ENCODE measurements at places on chromosomes 3 and 15.

- DNase-seq: no peak
These were observed 200.0 kb downstream of the ATP8B4 start for GRCh38 chr15:49919034-49919433.

GRCh38 chr3:33428734-33429133 is 11.5 kb downstream of the UBP1 start:
- DNase-seq: no peak

DNA sequence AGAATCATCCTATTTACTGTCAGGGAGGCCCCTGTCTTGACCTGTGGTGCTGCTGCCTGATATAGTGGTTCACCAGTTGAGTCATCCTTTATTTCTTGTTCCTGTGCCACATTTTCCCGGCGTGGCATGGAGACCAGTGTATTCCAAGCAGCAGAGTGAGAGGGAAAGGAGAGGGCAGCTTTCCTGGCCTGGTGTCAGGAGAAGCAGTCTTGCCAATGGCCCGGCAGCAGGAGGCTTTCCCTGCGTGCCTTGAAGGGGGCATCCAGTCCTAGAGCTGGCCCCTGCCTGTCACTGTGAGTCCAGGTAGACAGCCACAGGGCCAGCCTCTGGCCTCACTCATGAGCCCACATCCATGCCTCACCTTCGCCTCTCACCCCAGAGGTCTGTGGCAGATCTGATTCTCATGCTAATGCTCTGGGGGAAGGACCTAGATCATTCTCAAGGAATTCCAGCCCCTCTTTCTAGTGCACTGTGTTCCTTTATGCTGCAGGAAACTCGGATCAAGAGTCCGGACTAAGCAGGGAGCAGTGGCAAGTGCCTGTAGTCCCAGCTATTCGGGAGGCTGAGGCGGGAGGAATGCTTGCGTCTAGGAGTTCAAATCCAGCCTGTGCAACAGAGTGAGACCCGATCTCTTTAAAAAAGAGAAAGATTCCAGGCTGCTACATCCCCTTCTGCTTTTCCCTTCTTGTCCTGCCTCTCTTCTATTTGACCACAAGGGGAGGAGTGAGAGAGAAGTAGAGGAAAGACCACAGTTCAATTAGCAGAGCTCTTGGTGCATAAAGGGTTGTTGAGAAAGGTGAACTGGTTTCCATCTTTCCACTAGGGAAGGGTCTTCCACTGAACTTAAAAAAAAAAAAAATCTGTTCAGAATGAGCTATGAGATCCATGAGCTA is 66.8 kb upstream of the HACD2 start:
- no peak for DNase-seq

- no peak for DNase-seq
These were observed 4.0 kb downstream of the LMCD1 start for GRCh38 chr3:8505621-8506020.

- DNase-seq: no peak
These were observed 50.7 kb downstream of the PROS1 start for GRCh38 chr3:93923006-93923405.

- no peak for DNase-seq
These were observed 7.6 kb upstream of the ARHGEF26 start for GRCh38 chr3:154113609-154114008.

GRCh38 chr3:42547401-42547945 is 34.3 kb downstream of the SEC22C start:
- DNase-seq: peak; percentile 59

- no peak for DNase-seq
These were observed 51.5 kb downstream of the C3orf20 start for GRCh38 chr3:14726441-14726780.

GRCh38 chr3:189138901-189139610 is 32.7 kb upstream of the TPRG1 start:
- DNase-seq: no peak

GRCh38 chr3:64081235-64081630 is 57.9 kb upstream of the PSMD6 start:
- peak; percentile 4 for DNase-seq

GRCh38 chr3:13323822-13324221 is 96.3 kb downstream of the NUP210 start:
- DNase-seq: no peak

GRCh38 chr15:65584241-65584640 is 26.7 kb downstream of the INTS14 start:
- no peak for DNase-seq

- peak; percentile 66 for DNase-seq
These were observed 47.2 kb downstream of the PPARG start for GRCh38 chr3:12336099-12336498.

- DNase-seq: no peak
These were observed 327.4 kb downstream of the SHQ1 start for GRCh38 chr3:72520690-72521308.

DNA sequence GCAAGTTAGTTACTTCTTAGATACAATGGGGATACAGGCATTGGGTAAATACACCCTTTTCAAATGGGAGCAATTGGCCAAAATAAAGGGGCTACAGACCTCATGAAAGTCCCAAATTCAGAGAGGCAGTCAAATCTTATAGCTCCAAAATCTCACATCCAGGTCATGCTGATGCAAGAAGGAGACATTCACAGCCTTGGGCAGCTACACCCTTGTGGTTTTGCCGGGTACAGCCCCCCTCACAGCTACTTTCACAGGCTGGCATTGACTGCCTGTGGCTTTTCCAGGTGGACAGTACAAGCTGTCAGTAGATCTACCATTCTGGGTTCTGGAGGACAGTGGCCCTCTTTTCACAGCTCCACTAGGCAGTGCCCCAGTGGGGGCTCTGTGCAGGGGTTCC is 17.5 kb upstream of the PLSCR1 start:
- no peak for DNase-seq

- DNase-seq: peak; percentile 10
These were observed 38.8 kb upstream of the CLDN18 start for GRCh38 chr3:137970914-137971831.

GRCh38 chr3:45051685-45052084 is 25.6 kb downstream of the CLEC3B start:
- no peak for DNase-seq

DNA sequence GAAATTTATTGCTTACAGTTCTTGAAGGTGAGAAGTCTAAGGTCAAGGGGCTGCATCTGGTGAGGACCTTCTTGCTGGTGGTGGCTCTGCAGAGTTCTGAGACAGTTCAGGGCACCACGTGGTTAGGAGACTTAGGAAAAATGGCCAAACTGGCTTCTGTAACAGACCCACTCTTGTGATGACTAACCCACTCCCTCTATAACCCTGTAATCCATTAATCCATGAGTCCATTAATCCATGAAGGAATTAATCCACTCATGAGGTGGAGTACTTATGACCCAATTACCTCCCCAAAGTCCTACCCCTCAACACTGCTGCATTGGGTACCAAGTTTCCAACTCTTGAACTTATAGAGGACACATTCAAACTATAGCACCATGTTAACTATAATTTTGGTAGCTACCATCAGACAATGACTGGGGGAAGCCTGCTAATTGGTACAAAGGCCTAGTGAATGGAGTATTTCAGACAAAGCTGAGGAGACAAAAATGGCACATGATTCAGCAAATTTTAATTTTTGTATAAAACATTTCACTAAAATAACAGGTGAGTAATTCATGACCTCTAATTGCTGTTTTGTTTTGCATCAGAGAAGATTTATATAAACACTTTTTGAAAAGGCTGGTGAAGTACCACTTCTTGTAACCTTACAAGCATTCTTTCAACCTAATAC is 374.1 kb upstream of the TBL1XR1 start:
- no peak for DNase-seq

- no peak for DNase-seq
These were observed 241.5 kb upstream of the CTDSPL start for GRCh38 chr3:37620071-37620635.

GRCh38 chr3:99808163-99808794 is 9.4 kb upstream of the CMSS1 start:
- peak; percentile 18 for DNase-seq

GRCh38 chr15:101357333-101357732 is 62.3 kb upstream of the SNRPA1 start:
- DNase-seq: no peak

DNA sequence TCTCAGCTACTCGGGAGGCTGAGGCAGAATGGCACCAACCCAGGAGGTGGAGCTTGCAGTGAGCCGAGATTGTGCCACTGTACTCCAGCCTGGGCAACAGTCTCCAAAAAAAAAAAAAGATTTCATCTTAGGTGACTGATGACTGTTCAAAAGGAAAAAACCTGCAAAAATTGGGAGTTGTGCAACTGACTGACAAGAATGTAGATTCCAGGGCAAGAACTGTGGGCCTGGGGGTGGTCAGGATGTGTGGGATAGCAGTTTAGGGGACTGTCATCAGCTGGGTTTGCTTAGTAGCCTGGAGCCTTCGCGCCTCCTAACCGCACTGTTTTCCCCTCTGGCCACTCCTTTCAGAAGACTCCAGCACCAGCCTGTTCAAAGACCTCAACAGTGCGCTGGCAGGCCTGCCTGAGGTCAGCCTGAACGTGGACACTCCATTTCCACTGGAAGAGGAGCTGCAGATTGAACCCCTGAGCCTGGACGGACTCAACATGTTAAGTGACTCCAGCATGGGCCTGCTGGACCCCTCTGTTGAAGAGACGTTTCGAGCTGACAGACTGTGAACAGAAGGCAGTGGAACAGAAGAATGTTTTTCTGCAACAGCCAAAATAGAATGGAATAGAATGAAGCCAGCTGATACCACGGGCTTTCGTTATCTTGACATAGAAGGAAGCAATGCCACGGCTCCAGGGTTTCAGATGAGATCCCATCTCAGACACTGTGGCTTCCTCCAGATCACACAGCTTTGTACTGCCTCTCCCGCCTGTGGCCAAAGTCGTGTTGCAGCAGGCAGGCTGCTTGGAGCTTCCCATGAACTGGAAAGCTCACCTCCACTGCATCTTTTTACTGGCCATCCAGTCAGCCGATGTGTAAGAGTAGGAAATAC is 75.3 kb upstream of the BLM start:
- no peak for DNase-seq

- no peak for DNase-seq
These were observed at the start of the genes DUOX2 and DUOXA2 for GRCh38 chr15:45114076-45114750. Gene DUOX2, minus strand, starts transcription at chr15:45114172. Its CDS starts 761 bp downstream, at chr15:45113411. Gene DUOXA2, plus strand, starts transcription at chr15:45114326. Its CDS starts 280 bp downstream, at chr15:45114606.

GRCh38 chr15:66924889-66925288 is 140.5 kb upstream of the SMAD3 start:
- DNase-seq: no peak

DNA sequence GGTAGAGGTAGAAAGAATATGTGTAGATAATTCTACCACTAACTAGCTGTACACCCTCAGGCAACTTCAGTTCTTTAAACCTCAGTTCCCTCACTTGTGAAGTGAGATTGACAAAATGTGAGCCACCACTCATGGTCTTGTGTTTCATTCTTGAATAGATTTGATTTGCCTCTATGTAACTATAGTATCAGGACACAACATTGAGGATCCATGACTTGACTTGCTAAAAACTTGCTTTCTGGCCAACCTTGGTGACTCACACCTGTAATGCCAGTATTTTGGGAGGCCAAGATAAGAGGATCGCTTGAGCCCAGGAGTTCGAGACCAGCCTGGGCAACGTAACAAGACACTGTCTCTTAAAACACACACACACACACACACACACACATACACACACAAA is 115.8 kb upstream of the FLNB start:
- no peak for DNase-seq

DNA sequence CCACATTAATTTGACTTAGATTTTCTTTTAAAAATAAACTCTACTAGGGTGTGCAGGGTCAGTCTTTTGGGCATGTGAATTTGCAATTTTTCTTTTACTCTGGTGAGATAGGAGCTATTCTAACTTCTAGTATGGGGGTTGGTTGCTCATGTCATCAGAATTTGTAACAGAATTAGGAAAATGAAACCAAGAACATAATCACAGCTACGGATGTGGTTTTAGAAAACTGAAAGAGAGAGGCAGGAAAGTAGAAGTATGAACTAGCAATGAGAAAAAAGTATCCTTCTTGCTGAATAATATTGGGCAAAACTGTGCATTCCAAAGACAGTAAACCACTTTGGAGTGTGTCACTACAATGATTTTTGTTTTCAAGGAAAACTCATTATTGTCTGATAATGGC is 43.3 kb downstream of the ADPGK start:
- DNase-seq: peak; percentile 16

DNA sequence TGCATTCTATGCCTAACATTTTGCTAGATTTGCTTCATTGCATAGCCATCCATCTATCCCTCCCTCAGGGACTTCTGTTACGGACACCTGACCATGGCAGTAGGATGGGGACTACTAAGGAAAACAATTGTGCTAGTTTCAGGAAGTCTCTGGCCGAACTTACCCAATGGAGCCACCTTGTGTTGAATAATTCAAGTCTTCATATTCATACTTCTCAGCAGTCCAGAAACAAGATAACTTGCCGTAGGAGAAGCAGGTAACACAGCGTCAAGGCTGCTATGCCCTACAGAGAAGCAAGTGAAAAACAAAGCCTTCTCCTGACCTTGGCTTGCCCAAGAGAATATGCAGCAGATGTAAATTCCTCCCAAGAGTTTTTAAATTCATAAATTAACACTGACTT is 685.3 kb downstream of the GRM7 start:
- DNase-seq: no peak

DNA sequence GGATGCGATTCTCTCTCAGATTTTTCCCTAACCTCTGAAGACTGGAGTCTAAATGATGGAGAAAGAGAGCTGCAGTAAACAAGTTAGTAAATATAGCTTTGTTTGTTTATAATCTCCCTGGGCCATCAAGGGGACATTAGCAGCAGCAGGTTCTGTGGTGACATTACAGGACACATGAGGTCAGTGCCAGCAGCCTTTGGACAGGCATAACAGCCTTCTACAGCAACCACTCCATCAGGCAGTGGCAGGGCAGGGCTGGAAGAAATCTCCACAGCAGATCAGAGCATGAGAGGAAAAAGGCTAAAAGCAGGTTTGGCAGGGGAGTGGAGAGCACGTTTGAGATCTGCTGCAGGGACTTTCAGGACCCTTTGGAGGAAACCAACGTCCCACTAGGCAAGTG is 127.6 kb upstream of the ACP3 start:
- DNase-seq: no peak

- no peak for DNase-seq
These were observed 520.1 kb downstream of the ROBO1 start for GRCh38 chr3:79247725-79248043.

GRCh38 chr3:105906345-105906744 is 37.5 kb upstream of the CBLB start:
- DNase-seq: no peak

GRCh38 chr15:52495125-52495524 is 33.6 kb downstream of the MYO5A start:
- DNase-seq: no peak

GRCh38 chr3:31054032-31054431 is 159.6 kb upstream of the GADL1 start:
- no peak for DNase-seq

- no peak for DNase-seq
These were observed 21.9 kb downstream of the IDH3A start for GRCh38 chr15:78170848-78171773.

GRCh38 chr3:172466553-172467130 is 18.4 kb upstream of the GHSR start:
- no peak for DNase-seq

GRCh38 chr3:112392393-112393359 is 59.7 kb downstream of the CD200 start:
- no peak for DNase-seq

- no peak for DNase-seq
These were observed 48.5 kb downstream of the RGMA start for GRCh38 chr15:93040288-93041158.

GRCh38 chr3:128235207-128235926 is 82.1 kb downstream of the EEFSEC start:
- no peak for DNase-seq
